Activated CD4-positive, CD25-positive, alpha-beta regulatory T cell (primary cell): ENCODE measurements at places on chromosomes 7 and 10.
A peak's percentile ranks its signal among the peaks of the same experiment; 100 is the strongest.

GRCh38 chr10:76435157-76435556 is 1003.7 kb downstream of the LRMDA start:
- DNase-seq: no peak

GRCh38 chr10:131746785-131747184 is 154.0 kb upstream of the PPP2R2D start:
- no peak for DNase-seq

- no peak for DNase-seq
Observed at GRCh38 chr10:117442521-117442920, 67.3 kb upstream of the PDZD8 start.

DNA sequence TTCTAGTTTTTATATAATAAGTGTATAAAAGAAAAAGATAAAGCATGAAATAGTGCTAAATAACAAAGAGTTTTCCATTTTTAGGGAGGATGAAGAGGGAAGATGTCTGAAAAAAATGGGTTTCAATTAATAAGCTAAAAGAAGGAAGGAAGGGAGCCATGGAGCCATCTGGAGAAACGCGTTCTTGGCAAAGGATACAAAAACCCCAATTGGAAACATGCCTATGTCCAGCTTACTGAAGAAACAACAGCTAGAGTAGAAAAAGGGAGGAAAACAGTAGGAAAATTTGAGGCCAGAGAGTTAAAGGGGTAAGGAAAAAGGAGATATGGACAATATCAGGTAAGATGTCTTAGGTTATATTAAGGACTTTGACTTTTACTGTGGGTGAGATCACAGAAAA is 416.2 kb upstream of the GHITM start:
- DNase-seq: no peak

DNA sequence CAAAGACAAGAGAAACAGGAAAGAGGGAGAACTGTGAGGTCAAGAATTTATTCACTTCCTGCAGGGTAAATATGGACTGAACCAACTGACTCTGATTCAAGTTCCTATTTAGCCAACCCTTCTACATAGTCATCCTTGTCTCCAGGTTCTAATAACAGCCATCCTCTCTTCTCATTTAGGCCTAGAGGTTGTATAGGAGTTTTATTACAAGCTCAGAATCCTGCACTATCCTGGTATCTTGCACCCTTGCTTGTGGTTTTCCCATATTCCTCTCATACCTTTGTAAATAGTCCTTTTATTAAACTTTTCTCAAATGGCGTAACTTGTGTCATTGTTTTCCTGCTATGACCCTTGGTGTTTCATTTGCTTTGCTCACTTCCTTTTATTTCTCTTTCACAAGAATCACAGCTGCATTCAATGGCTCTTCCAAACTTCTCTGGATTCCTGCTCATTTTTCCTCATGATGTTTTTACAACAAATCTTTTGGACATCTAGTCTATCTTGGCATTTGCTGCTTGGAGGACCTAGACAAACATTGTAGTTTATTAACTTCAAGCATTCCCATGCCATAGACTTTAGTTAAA is 12.4 kb upstream of the OR2A5 start:
- DNase-seq: no peak

- no peak for DNase-seq
Observed at GRCh38 chr10:17586821-17587234, 30.3 kb downstream of the HACD1 start.

GRCh38 chr10:62121187-62121530 is 147.5 kb downstream of the RTKN2 start:
- DNase-seq: no peak

GRCh38 chr10:71045936-71046335 is 157.6 kb upstream of the PCBD1 start:
- DNase-seq: no peak

- DNase-seq: no peak
Observed at GRCh38 chr7:45455662-45456061, 118.5 kb upstream of the ADCY1 start.

DNA sequence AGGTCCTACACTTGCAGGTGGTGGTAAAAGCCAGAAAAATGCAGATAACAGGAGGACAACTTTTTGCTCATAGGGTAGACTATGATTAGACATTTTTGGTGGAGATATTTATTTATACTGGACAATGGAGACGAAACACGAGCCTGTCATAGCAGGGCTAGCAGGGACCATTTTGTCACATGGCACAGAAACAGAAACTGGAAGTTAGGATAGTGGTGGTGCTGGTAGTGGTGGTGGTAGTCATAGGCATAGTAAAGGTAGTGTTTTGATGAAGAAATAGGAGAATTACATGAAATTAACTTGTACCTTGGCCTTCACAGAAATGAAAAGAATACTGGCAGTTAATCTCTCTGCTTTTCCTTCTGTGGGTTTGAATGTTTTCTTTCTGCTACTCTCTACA is 8.8 kb upstream of the MGAM start:
- no peak for DNase-seq

- no peak for DNase-seq
Observed at GRCh38 chr10:35425595-35425994, 89.3 kb downstream of the CCNY start.

DNA sequence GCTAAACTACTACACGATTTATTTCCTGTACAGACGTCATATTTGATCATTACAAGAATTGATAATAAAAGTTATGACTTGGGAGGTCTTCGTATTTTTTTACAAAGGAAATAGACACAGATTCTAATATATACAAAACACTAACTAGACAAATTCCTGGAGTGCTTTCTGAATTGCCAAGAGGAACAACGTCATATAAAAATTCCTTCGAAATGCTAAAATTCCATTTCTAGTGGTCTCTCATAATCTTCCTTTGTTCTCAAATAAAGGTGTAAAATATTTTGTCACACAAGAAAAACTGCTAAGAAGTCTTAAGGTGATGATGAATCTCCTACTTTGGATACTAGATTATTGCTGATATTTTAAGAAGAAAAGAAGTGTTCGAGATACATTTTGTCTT is 85.4 kb downstream of the CDK6 start:
- DNase-seq: no peak

GRCh38 chr7:34011696-34012095 is 106.4 kb downstream of the BMPER start:
- no peak for DNase-seq

GRCh38 chr7:124263232-124263827 is 230.5 kb upstream of the TMEM229A start:
- DNase-seq: no peak

DNA sequence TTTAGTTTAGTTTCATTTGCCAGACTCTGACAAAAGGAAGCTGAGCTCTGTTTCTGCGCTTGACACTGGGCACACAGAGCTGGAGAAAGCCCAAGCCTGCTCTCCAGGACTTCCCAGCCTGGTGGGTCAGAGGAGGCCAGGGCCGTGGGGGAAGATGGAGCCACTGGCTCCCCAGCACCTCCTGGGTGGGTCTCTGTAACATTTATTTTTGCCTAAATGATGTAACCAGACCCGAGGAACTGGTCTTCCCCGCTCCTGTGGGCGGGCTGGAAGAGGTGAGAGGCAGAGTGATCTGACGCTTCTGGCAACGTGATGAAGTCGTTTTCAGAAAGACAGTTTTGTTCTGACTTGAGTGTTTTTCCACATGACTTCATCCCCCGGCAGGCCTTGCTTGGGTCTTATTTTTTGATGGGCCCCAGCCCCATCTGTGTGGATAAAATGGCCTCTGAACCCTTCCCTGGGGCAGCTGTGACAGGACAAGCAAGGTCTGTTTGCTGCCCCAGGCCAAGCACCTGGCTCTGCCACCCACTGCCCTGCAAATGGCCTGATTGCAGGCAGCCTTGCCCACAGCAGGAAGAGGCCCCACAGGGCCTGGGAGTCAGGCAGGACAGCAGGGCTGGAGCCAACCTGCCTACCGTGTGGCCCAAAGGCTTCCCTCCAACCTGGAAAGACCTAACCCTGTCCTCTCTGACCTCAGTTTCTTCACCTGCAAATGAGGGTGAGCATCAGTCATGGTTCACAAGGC is 304.9 kb upstream of the ZMIZ1 start:
- no peak for DNase-seq

- no peak for DNase-seq
Observed at GRCh38 chr7:148894591-148894990, 10.5 kb upstream of the EZH2 start.

- DNase-seq: no peak
Observed at GRCh38 chr7:102403563-102403962, 7.4 kb downstream of the PRKRIP1 start.

- peak; percentile 85 for DNase-seq
Observed at GRCh38 chr7:2558629-2559282, at the start of gene IQCE. Gene IQCE, plus strand, starts transcription at chr7:2558979. Its CDS starts 203 bp downstream, at chr7:2559182.

GRCh38 chr7:108529341-108529740 is 3.4 kb upstream of the PNPLA8 start:
- no peak for DNase-seq

GRCh38 chr7:150754951-150755350 is 17.7 kb downstream of the GIMAP5 start:
- no peak for DNase-seq

DNA sequence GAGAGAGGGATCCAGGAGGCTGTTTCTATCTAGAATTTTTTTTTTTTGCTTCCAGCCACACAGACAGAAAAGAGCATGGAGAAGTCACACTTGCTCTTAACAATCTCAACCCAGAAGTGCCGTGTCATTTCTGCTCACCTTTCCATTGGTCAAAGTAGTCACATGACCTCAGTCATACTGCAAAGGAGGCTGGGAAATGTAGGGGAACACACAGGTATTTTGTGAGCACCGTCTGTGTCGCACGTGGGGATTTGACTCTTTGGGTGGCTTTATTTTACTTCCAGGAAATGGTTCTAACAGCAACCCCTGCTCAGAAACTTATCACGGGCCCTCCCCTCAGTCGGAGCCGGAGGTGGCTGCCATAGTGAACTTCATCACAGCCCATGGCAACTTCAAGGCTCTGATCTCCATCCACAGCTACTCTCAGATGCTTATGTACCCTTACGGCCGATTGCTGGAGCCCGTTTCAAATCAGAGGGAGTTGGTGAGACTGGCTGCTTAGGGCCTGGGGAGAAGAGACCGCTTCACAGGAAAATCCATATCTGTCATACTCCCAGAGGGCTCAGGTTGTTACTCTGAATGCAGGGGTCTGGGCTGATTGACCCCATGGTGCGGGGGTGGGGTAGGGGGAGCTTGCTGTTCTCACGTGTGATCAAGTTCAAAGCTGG is 13.1 kb upstream of the CPA1 start:
- DNase-seq: peak; percentile 12

GRCh38 chr10:96334616-96335526 is 23.9 kb downstream of the OPALIN start:
- DNase-seq: no peak

DNA sequence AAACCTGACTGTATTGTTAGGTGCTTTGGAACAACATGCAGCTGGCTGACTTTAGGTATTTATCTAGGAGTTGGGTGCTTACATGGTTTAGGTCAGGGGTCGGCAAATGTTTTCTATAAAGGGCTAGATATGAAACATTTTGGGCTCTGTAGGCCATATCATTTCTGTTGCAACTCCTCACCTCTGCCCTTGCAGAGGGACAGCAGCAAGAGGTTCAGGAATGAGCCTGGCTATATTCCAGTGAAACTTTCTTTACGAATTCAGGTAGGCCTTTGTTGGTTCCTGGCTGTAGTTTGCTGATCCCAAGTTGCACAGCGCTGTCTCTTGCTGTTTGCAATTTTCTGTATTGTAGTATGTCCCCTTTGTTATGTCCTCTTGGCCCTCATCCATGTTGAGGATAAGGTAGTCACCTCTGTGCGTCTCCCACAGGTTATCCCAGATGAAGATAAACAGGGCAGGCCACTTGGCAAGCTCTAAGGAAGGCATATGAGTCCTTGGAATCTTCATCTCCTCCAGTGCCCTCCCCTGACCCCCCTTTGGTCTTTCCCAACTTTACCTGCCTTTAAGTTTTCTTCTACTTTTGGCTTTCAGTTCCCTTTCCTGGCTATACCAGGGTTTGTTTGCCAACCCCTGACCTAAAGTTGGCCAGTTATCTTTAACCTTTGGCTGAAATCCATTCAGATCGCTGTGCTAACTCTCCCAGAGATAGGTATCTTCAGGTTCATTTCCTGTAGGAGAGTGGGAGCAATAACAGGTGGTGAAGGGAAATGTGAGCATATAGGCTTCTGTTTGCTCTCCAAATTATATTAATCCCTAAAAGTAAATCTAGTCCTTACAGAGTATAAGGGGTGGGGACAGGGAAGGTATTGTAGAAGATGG is 36.1 kb downstream of the SGPL1 start:
- DNase-seq: no peak

- DNase-seq: no peak
Observed at GRCh38 chr7:13908667-13909397, 80.6 kb downstream of the ETV1 start.

DNA sequence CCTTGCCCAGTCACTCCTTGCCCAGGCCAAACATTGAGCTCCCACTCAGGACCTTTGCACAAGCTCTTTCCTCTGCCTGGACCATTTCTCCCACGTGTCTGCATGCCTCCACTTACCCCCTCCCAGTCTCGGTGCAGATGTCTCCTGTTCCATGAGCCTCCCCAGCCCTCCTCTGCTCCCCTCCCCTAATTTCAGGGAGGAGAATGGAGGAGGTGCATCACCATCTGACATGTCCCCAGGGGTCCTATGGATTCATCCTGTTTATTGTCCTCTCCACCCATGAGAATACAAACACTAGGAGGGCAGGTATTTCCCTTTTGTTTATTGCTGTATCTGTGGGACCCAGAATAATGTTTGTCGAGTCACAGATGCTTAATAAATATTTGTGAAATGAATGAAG is 8.6 kb upstream of the GRID2IP start:
- no peak for DNase-seq

DNA sequence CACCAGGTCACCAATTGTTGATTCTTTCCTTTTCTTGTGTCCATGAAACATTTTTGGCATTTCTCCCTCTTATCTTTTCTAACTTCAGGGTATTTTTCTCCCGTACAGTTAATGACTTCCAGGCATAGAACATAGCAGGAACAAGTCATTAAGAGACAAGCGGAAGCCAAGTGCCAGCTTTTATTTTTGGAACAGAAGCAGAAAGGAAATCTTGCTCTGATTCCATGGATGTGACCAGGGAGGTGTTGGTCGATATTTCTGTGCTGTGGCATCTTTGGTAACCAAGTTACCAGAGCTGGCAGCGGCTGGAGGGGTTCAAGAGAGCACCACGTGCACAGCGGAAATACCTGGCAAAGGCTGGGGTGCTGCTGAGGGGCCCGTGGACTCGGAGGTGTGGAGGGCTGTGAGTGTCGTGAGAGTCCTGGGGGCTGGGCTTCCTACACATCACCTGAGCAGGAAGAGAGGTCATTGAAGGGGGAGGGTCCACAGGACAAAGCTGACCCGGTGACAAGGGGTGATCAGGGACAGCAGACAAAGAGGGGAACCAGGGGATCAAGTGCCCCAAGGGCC is 1.8 kb downstream of the LLCFC1 start:
- no peak for DNase-seq

DNA sequence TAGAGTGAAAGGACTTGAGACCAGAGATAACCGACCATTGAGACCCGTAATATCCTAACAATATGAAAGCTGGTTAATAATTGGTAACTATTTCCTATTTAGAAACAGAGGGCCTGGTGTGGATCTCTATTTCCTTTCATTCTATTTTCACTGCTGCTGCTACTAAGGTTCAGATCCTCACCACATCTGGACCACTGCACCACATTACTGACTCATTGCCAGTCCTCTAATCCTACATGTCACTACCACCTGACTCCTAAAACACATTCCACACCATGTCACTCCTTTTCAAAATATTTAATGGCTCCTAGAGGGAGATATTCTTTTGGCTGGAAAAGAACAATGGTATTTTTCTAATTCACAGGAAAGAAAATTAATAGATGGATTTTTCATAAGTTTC is 6.4 kb downstream of the USP54 start:
- DNase-seq: no peak
